ENCODE measurements at places on chromosomes 11 and 22.

GRCh38 chr11:113138731-113139130 lies 175.7 kb upstream of the TTC12 start:
- DNase-seq, result no peak

GRCh38 chr11:61335355-61335710 lies 2.3 kb downstream of the TKFC start:
- no peak for DNase-seq

DNA sequence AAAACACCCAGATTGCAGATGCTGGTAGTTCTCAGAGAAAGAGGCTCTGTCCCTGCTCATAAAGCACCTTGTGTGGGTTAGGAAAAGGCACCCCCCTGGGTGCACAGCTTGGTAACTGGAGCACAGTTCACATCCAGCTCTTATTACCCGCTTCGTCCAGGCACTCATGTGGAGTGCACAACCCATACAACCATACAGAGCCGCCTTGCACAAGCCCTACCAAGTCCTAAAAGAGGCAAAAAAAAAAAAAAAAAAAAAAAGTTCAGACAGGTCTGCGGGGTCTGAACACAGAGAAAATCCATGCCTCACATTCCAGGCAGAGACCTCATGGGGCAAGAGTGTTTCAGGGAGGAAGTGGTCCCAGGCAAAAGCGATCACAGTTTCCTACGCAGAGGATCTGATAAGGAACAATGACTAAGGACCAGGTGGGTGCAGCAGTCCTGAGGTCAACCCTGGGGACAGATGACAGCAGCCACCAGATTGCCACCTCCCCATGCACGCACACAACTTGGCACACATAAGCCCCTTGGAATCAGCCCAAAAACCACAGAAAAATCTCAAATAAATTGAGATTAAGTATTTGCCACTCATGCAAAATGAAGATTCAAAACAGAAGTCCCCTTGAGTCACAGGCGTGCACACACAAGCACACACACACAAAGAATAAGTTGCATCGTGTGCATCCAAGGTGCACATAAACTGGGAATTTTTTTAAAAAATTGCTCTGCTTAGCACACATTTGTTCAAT lies 12.3 kb downstream of the MB start:
- no peak for DNase-seq

- no peak for DNase-seq
These were observed 11.2 kb upstream of the RAB3IL1 start for GRCh38 chr11:61928606-61929005.

- no peak for DNase-seq
These were observed 54.1 kb downstream of the LIF start for GRCh38 chr22:30192427-30192826.

DNA sequence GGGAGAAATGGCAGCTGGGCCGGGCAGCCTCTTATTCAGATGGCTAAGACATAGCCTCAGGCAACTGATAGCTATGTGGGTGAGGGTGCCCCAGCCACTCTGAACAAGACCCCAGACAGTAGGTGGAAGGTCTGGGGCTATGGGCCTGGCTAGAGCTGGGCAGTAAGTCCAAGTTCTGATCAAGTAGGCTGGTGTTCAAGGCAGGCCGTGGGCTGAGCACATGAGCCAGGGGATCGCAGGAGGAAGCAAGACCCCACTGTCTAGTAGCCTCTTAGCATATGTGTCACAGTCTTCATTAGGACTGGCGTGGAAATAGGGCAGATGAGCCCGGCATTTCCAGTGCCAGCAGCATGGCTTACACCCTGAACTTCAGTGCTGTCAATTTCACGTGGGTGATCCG lies 192.1 kb downstream of the ADAMTS15 start:
- DNase-seq, result no peak

DNA sequence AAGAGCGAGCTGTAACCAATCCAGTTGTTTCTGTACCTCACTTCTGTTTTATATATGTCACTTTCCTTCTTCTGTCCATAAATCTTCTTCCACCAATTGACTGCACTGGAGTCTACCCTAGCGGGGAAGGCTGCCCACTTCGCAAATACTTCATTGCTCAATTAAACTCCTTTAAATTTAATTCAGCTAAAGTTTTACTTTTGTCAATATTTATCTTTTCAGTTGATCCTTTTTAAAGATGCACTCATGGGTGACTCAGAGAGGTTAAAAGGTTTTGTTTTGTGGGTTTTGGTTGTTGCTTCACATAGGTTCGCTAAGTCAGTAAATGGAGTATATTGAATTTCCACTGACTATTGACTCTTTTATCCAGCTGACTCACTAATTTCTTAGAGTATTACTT lies 597.2 kb downstream of the DLG2 start:
- DNase-seq, result no peak

DNA sequence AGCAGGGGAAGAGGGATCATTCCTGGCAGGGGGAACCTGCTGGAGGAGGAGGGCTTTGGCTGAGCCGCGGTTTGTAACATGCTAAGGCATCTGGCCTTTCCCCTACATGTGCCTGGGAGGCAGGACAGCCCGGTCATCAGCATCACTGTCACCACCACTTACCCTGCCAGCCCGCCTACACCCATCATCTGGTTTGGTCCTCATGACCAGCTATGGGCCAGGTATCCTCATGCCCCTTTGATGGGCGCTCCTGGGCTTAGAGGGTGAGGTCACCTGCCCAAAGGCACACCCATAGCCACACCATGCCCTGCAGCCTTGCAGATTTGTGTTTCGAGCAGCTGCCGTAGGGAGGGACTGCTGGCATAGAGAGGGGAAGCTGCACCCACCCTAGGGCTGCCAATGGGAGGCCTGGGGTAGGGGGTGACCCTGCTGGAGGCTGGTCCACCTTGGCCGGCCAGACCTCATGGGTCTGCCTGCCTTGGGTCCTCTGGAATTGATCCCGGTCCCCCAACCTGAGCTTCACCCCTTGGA lies 2.6 kb downstream of the MRGPRF start:
- DNase-seq, result no peak

DNA sequence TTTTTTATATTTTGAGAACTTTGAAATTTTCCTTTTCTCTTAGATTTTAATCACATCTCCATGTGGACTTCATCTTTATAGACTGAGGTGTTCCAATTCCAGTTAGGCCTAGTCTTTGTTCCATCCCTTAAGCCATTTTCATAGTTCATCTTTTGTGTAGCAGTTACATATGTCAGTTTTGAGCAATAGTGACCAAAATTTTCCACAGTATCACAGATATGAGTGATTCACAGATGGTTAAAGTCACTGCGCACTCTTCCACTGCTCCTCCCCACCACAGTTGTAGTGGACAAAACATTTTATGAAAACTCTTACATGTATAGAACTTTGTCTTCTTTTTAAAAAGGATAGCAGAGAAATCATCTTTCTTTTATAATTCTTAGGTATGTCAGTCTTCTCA lies 42.8 kb downstream of the YAP1 start:
- no peak for DNase-seq

GRCh38 chr11:104064034-104064630 lies 27.7 kb downstream of the DDI1 start:
- no peak for DNase-seq

GRCh38 chr22:46479046-46479445 lies 58.4 kb downstream of the CELSR1 start:
- DNase-seq, result no peak

GRCh38 chr11:132587716-132588115 lies 944.6 kb downstream of the OPCML start:
- DNase-seq, result no peak

- DNase-seq, result peak; percentile 20
These were observed 40.3 kb downstream of the IGF2 start for GRCh38 chr11:2098691-2099515.

DNA sequence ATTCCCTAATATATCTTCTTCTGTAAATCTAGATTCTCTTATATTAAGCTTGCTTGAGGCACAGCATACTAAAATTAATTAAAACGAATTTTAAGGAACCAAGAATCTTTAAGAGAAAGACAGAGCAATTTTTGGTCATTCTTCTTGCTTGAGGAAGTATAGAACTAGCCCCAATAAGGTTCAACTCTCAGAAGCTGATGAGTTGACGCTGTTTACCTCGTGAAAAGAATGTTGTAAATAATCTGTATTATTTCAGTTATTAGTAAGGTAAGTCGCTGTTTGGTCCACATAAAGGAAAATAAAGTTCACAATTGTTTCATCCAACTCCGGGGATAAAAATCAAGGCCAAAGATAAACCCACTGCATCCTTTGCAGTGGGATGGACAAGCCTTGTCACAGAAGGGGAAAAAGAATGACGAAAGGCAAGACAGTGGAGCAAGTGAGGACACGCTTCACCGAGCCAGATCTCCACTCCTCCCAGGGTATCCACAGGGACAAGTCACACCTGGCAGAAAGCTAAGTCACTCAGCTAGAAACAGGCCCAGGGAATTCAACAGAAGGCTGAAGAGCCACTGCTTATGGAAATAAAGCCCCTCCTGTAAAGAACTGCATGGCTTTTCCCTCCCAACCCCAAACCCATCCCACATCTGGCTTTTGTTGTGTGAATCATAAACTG lies 752 bp downstream of the POU2AF1 start:
- DNase-seq, result no peak

DNA sequence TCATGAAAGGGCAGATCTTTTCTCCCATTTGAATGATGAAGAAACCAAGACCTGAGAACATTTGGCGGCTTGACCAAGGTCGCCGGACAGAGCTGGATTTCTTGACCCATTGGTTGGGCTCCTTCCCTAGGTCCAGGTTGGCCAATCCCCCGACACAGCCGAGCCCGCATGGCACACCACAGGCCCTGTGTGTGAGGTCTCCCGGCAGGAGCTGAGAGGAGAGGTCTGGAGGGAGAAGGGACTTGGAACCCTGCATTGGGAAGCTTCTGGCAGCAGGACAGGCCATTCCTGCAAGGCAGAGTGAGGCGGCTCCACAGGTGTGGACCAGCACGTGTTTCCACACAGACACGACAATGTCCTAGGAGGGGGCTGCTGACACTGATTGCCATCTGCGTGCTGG lies 98.6 kb upstream of the THY1 start:
- DNase-seq, result no peak

- DNase-seq, result peak; percentile 82
These were observed 14.0 kb downstream of the MYRF start for GRCh38 chr11:61766353-61766841.

DNA sequence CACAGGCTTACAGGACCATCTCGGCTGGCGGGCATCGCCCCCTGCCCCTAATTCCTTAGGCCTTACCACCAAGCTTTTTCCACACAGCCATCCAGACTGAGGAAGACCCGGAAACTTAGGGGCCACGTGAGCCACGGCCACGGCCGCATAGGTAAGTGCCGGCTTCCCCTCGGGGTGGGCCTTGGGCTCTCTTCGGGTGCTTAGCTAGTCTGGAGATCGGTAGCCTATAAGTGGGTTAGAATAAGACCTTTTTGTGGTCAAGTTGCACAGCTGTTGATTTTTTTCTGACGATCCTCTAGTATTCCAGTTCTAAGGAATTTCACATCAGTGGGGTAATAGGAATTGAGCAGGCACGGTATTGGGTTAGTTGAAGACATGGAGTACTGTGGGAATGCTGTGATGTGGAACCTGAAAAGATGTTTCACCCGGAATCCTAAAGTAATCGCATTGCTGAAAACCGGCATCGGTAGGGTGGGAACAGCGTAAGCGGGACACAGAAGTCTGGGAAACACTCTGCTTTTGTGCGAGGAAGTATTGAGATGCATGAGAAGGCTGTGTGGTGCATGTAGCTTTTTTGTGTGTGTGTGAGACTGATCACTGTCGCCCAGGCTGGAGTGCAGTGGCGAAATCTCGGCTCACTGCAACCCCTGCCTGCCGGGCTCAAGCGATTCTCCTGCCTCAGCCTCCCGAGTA lies 669 bp downstream of the RPL27A start:
- no peak for DNase-seq

DNA sequence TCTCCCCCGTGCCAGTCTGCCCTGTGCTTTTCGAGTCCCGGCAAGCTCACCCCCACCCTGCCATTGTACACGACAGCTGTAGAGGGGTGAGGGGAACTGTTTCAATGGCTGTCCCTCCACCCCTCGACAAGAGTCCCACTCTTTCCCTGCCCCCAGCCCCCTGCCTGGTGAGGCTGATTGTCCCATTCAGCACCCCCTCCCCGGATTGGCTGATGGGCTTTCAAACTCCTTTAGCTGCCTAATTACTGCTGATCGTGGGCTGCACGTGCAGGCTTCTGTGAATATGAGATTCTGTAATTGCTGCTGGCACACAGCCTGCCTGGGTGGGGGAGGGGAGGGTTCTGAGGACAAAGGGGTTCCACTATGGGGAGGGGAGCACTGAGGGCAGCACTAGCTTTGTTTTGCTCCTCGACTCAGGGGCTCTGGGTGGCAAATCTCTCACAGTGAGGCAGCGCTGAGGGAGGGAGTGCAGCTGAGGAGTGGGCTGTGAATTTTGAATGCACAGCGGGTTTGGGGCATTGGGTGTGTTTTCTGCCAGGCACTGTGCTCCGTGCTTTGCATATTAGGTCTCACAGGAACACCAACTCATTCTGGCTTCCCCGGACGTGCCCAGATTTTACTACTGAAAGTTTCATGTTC lies 42.6 kb upstream of the ACCSL start:
- no peak for DNase-seq

DNA sequence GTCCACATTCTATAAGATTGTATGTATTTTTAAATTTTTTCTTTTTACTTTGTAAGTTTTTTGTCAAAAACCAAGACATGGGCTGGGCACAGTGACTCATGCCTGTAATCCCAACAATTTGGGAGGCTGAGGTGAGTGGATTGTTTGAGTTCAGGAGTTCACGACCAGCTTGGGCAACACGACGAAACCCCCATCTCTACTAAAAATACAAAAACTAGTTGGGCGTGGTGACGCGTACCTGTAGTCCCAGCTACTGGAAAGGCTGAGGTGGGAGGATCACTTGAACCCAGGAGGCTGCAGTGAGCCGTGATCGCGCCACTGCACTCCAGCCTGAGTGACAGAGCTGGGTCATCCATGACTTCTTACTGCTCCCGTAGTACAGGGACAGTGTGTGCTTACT lies 84.8 kb upstream of the PRDM11 start:
- DNase-seq, result no peak

DNA sequence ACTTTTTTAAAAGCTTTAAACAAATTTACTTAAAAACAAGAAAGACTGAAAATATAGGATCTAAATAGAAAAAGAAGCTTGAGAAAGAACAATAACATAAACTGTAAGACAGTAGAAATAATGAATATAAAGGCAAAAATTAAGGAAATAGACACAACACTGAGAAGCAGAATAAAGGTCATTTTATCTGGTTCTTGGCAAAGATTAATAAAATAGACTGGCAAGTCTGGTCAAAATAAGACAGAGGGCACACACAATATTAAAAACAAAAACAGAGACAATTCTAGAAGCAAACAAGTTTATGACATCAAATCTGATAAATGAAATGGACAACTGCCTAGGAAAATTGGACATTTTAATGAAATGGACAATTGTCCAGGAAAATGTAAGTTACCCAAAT lies 105.8 kb downstream of the ATG16L2 start:
- DNase-seq, result no peak

DNA sequence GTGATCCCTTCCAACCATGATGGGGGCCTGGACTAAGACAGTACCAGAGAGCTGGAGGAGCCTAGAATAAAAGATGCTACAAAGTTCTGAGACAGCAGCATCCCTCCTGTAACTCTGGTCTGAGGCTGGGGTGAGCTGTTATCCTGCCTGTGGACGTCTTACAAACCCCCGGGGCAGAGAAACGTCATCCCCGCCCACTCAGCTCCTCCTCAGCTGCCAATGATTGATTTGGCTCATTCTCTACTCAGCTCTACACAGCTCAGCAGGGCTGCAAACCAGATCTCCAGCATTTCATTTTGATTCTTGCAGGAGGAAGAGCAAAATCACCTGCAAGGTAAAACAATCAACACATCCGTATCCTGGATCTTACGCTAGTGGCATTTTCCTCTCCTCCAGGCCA lies 55.5 kb downstream of the CSNK2A3 start:
- no peak for DNase-seq

GRCh38 chr22:19809741-19810140 lies 44.9 kb downstream of the GNB1L start:
- DNase-seq, result peak; percentile 15

Measured in right lobe of liver (tissue), 6 donors.